ENCODE measurements at places on chromosomes 3 and 15. TPM values are rescaled to one million over a fixed set of nuclear protein-coding genes. Genes with fewer than 3 reads are reported as not detected.

The ERICH6 gene
- 0.29 TPM for total RNA-seq

The ACTC1 gene
- total RNA-seq, result 0.55 TPM

The MYO5C gene
- total RNA-seq, result 18.5 TPM

The CRABP1 gene
- not detected for total RNA-seq

The CCR1 gene
- 39.7 TPM for total RNA-seq

DNA sequence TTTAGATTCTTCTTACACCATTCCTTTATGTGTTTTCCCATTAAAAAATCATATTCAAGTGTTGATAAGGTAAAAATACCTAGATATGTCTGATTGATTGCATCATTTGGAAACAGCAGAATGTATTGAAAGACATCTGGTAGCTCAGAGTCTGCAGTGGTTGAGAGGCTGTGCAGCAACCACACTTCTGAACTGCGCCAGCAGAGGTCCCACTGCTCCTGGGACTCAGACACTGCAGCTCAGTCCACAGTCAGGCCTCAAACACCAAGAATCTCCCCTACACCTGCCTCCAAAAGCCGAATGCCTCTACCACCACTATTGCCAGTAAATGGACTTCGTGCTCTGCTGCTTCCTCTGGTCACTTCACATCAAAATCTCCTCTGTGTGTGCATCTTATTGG is 176.9 kb upstream of the LMCD1 start:
- DNase-seq, result no peak

DNA sequence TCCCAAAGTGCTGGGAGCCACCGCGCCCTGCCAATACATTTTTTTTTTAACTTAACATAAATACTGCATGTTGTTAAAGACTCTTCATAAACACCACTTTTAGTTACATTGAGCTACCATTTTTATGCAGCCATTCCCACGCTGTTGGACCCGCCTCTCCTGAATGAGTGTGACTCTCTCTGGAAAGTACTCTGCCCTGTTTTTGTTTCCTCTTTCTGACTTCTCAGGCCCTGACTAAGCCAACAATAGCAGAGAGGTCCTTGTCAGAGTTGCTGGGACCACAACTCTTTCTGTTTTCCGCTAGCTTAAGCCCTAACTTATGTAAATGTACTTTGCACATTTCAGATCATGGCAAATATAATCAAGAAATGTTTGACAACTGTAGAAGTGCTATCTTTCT is 35.2 kb downstream of the PARP15 start:
- DNase-seq, result no peak

DNA sequence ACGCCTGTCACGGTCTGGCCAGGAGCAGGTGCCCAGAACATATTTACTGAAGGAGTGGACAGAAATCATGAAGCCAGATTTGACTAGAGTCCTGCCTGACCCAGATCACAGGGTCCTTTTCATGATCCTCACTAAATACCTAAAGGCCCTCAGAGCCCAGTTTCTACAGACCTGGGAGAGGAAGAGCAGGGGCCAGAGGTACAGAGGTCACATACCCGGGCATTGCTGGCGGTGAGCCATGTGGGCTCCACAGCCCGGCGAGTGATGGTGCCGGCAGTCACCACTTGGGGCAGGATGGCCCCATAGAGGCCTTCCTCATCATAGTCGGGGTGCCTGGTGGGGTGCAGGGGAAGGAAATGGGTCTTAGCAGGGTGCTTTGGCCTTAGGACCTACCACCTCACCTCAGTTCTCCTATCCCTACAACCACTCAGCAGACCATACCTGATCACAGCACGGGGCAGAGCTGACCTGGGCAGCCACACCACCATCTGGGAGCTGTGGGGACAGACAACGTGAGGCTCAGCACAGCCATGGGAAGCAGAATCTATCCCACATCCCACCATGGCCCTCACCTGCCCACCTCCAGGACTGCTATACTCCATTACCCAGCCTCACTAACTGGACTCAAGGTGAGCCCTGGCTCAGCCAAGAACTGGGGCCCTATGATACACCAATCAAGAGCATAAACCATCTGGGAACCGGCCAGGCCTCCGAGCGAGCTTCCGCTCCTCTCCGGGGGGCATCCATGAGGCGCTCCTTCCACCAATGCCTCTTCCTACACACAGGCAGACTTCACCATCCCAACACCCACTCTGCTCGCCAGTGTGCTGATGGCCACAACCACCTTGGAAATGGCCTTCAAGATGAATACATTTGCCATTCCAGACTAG is 12.9 kb downstream of the POLG start:
- no peak for DNase-seq

DNA sequence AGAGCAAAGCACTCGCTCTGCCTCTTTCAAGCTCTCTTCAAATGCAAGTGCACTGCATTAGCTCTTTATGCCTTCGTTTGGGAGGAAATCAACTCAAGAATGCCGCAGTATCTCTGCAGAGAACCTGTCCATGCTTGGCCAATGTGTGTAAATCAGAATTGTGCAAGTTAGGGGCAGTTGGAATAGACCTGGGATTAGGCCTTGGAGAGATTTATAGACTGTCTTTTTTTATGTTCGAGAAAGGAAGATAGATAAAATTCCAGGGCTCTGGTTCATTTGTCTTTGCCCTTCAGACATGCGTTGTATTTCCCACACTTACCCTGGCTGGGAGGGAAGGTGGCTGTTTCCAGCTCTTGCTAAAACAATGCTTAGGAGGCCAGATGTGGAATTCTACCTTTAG is 163.7 kb downstream of the MOBP start:
- DNase-seq, result no peak

DNA sequence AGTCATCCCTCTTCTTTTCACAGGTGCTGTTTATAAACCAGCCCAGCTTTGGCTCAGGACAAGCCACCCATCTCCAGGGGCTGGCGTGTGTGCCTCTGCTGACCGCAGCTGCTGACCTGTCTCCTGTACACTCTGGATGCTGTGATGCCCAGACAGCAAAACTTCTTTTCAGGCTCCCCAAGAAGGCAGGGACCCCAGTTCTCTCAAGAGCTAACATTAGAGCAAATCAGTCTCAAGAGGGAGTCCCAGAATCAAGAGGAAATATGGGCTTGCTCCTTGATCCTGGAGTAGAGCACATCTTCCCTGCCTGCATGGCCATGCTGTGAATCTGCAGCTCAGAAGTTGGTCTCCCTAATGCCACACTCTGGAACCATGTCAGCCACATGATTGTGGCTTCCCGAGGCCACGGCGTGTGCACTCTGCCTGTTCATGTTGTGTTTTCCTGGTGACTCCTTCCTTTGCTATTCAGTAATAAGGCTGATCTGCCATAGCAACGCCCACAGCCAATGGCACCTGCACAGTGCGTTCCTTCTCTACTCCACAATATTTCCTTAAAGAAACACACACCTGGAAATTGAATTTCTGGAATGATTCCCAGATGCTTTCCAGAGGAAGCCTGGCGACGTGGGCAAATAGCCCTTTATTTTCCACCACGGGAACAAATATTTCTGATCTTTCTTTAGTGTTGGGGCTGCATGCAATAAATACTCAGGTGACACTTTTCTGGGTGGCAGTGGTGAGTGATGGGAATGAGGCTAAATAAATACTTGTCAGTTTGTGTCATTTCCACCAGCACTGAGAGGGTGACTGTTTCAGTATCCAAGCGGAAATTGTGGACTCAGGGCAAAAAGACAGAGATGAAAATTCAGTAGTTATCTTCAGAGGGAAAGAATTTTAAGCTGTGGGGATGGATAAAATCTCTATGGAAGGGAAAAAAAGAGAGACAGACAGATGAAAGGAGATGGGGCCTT is 21.9 kb upstream of the THSD4 start:
- DNase-seq, result no peak

- DNase-seq, result no peak
These were observed 495 bp upstream of the COL7A1 start for GRCh38 chr3:48595526-48596121.

DNA sequence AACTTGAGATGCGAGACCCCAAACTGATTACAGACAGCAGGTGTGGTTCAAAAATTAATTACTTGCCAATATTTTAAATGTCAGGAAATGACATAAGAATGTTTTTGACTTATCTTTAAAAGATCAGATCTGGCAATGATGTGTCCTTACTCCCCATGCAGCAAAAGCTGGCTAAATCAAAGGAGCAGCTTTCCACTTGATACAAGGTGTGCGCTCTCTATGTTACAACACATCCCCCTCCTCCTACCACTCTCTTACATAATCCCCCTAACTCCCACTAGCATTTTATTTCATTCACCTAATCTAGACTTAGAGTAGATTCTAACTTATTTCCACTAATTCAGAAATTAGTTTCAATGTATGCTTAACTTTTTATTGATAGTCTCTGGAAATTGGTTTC is 609.0 kb downstream of the GRM7 start:
- no peak for DNase-seq

- no peak for DNase-seq
These were observed 59.9 kb downstream of the HACD2 start for GRCh38 chr3:123524981-123525380.

DNA sequence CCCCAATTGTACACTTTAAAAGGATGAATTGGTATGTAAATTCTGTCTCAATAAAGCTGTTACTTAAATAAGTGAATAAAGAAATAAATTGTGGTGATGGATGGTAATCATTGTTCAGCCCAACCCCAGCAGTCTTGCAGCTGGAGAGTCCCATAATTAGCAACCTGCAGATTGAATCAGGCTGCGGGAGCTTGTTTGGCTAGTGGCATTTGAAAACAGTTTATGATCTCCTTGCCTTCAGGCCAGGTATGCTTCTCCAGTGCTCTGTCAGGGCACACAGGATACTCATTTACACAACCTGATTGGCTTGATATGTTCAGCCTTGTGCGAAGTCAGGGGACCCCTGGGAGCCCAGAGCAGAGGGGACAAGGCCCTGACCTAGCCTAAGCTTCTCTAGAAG is 16.5 kb upstream of the TSEN2 start:
- peak; percentile 24 for DNase-seq
